ENCODE measurements at places on chromosomes 11 and 22. TPM values are rescaled to one million over a fixed set of nuclear protein-coding genes. Genes with fewer than 3 reads are reported as not detected.

Gene SYT8
- total RNA-seq = not detected

Gene SEC14L6
- not detected for total RNA-seq

Gene MGAT3
- total RNA-seq = 0.11 TPM

DNA sequence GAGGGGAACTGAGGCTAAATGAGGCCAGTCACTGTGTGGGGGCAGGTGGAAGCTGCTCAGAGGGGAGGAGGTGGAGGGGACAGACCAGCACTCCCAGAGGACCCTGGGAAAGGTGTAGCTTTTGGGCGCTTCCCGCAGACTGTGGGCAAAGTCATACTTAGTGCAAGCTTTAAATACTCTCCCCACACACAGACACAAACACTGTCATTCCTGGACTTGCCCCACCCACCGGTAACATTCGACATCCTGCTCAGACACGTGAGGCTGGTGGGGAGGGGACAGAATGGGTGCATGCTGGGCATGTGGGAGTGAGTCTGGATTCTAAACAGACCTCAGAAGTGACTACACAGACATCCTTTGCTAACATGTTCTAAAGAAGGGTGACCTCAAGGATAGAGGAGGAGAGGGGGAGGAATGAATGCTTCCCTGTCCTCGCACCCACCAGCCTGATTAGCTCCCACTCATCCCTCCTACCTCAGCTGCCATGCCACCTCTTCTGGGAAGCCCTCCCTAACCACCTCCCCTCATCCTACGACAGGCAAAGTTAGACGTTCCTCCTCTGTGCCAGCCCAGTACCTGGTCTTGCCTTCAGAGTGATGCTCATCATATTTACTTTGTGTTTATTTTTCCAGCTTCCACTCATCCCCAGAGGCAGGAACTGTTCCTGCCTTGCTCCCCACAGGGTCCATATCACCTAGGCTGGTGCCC, 22.2 kb downstream of the TSKU start:
- no peaks in the 10 kb centered on the region for H3K36me3 ChIP-seq
- peaks cover 36% of the 10 kb centered on the region for H3K4me1 ChIP-seq
- no peak overlapping the region for H3K4me3 ChIP-seq
- peaks cover 3% of the 10 kb centered on the region for H3K27me3 ChIP-seq
- peak overlapping the region; percentile 68 for H3K27ac ChIP-seq
- DNase-seq = peak; percentile 53

Gene ROM1
- total RNA-seq = 1.4 TPM
